Stimulated activated CD8-positive, alpha-beta memory T cell treated with anti-CD3 and anti-CD28 coated beads, Interleukin-15, amount 100 ng/mL, for 24 hours (primary cell): ENCODE measurements at places on chromosomes 3 and 15.

DNA sequence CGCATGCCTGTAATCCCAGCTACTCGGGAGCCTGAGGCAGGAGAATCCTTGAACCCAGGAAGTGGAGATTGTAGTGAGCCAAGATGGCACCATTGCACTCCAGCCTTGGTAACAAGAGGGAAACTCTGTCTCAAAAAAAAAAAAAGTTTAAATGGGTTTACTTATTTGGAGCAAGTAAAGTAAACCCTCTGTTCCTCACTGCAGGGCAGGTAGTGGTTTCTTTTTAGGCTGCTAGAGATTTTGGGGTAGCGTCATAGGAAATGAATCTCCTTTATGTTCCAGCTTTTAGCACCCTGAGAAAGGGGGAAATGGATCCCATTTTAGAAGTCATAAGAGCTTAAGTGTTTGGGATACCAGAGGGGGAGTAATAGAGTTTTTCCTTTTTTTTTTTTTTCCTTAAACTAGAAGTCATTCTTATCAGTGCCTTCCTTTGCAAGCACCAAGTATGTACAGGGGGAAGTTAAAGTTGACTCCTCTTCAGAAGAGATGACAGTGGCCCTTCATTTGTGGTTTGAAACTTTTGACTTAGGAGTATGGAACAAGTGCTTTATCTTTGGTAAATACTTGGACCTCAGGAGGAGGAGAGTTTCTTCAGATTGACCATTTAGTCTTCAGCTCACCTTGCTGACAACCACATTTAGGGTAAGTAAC lies 8.0 kb downstream of the PXK start:
- no peak for DNase-seq

- no peak for DNase-seq
These were observed 329.1 kb upstream of the SOX2 start for GRCh38 chr3:181382656-181383055.

DNA sequence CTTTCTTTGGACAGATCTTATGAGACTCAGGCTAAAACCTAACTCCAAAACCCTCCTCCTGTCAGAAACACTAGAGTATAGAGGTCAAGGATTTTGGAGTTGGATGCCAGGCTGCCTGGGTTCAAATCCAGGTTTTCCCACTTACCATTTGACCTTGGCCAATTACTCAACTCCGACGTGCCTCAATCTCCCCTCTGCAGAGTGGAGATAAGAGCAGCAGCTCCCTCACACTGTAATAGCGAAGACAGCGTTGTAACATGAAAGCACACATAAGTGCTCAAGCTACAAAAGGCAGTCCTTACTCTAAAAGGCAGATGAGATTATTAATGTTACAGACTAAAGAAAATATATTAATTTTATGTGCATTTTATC lies 90.1 kb downstream of the IGF2BP2 start:
- no peak for DNase-seq

DNA sequence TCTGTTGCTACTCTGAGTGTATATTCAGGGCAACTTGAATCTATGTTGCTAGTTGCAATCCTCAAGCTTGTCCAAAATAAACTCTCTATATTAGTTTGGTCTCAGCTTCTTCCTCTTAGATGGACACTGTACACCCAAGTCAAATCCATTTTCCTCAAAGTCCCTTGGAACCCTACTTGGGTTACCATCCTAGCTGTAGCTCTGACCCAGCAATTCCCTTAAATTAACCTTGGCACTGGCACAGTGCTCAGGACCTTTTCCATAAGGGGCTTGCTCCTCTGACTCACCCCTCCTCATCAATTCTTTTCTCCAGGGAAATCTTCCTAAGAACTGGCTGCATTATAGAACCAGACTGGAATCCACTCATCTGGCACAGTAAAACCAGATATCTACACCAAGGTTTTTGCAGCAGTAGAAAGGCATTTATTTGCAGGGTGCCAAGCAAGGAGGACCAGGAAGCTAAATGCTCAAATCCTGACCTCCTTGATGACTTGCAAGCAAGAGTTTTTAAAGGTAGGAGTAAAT lies 44.9 kb upstream of the B3GALNT1 start:
- no peak for DNase-seq

DNA sequence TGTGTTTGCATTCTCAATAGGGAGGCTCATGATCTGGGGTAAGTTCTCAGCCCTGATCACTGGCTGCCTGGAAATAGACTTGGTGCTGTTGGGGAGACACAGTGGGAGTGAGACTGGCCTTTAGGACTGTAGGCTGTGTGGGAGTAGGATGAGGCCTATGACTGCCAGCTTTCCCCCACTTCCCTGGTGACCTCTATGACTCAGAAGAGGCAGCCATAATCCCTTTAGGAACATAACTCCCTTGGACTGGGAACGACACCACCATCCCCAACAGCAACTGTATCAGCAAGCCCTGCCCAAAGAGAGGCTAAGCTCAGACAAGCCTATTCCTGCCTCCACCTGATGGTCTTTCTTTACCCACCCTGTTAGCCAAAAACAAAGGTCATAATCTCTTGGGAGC lies 91.3 kb downstream of the SUCNR1 start:
- no peak for DNase-seq
